Activated CD4-positive, alpha-beta T cell treated with anti-CD3 and anti-CD28 coated beads for 4 hours (primary cell): ENCODE measurements at places on chromosomes 11 and 22.

- DNase-seq: no peak
These were observed 65.0 kb downstream of the PARVB start for GRCh38 chr22:44088976-44089570.

DNA sequence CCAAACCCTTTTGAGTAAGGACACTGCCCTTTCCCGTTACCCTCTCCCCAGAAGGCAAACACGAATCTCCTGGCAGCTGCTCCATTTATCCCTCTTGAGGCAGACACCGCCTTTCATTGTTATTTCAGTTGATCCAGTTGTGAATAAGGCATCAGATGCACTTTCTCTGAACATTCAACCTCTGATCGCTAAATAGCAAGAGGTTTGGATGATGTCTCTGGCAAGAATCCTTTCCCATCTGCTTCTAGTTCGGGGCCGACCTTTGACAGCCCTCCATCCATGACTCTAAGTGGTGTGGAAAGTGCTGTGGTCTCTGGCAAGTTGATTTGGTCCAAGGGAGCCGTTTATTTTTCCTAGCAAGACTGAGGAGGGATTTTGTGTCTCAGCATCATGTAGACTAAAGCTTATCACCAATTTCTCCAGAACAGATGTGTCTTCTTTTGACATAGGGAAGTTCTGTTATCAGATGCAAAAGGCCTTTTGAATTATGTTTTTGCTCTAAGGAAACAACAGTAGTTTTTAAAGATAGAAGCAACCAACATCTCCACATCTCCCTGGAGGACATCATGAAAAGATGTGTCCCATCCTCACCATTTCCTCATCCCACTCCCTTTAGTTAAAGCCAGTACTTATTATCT lies 123.6 kb downstream of the CCDC34 start:
- no peak for DNase-seq

DNA sequence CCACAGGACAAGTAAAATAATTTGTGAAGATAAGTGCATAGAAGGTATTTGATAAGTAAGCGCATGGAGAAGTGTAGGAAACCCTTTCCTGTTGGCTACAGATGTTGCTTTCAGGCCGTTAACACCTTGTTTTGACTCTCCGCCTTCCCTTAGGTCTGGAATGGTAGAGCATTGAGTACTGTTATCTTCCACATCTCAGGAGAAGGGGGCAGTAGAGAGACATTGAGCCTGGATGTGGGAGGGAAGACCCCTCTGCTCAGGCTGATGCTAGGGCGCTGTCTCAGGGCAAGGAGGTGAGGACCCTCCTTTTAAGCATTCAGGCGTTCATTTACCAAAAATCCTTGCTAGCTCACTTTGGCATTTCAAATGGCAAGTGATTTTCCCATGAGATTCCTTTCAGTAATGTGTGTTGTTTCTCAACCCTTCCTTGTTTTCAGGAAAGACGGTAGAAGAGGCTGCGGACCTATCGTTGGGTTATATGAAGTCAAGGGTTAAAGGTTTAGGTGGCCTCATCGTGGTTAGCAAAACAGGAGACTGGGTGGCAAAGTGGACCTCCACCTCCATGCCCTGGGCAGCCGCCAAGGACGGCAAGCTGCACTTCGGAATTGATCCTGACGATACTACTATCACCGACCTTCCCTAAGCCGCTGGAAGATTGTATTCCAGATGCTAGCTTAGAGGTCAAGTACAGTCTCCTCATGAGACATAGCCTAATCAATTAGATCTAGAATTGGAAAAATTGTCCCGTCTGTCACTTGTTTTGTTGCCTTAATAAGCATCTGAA lies 27.0 kb upstream of the SCGB1A1 start:
- DNase-seq: no peak

DNA sequence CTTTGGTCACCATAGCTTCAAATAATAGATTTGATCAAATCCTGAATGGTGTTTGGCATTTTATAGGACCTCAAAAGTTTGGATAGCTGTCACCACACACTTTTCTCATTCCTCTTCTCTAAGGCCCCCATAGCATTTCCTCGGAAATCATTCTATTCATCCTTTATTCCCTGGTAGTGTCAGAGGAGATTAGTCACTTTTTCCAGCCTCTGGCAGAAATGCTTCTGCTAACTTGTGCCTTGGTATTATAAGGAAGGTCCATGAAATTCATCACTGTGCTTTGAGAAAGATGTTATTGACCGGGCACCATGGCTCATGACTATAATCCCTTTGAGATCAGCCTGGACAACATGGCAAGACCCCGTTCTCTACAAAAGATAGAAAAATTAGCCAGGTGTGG lies 19.7 kb upstream of the NUP160 start:
- no peak for DNase-seq

- no peak for DNase-seq
These were observed 368.2 kb upstream of the CADM1 start for GRCh38 chr11:115872416-115872815.

- no peak for DNase-seq
These were observed 10.6 kb upstream of the AIFM3 start for GRCh38 chr22:20956258-20957101.

GRCh38 chr22:50292643-50293440 lies 14.6 kb downstream of the PLXNB2 start:
- DNase-seq: no peak

DNA sequence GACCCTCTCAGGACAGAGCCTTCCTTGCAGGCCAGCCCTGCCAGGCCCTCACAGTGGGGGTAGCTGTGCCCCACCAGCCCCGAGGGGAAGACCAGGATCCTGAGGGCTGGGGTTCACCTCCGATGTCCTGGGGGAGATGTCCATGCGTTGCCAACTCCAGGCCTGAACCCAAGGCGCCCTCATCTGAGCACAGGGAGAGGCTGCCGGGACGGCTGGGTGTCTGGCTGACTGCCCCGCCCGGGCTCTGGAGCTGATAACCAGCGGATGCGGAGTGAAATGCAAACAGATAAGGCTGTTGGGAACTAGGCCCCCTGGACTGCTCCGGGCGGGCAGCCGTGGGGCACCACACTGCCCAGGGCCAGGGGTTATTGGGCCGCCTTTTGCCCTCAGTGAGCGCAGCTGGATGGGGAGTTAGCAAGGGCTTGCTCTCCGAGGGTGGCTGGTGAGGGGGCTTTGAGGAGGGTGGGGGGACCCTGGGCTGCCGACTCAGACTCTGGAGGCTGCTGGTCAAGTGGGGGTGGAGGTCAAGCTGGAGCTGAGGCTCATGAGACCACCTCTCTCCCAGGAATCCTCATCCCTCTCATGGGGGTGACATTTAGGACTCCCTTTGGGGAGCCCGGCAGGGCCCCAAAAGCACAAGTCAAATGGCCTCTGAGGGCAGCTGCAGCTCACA lies 5.6 kb upstream of the MUC6 start:
- no peak for DNase-seq

- DNase-seq: no peak
These were observed 51.4 kb downstream of the PIWIL3 start for GRCh38 chr22:24723111-24723510.

GRCh38 chr11:87224486-87224885 lies 186.8 kb downstream of the TMEM135 start:
- DNase-seq: no peak

DNA sequence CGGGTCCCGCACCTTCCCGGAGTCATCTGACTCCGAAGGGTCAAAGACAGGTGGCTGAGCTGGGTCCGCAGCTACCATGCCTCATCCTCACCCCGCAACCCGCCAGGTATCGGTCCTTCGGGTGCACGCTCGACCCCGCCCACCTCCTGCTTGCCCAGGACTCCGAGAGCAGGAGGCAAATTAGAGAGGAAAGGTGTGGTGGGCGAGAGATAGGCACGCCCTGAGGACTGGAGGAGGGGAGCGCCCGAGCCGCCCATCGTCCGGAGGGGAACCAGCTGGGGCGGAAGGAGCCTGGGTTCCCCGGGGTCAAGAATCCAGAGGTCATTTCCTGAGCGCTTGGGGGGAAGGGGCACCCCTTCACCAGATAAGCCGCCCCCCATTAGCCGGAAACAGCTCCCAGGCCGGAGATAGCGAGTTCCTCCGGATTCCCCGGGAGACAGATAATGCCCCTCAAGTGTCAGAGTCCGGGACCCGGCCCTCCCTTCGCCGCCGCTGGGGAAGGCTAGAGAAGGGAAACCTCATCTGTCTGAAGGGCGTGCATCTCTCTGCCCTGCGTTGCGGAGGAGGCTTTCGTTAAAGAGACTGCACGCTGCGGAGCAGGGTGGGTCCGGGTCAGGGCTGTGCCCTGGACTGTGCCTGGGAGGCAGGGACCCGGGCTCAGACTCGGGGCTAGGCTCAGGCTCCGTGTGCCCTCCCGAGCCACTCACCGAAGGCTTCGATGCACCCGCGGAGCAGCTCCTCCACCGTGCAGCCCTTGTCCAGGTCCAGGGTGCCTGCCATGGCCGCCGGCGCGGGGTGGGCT lies 1.7 kb downstream of the RASGRP2 start:
- peak; percentile 29 for DNase-seq
